Effector memory CD4-positive, alpha-beta T cell (primary cell): ENCODE measurements at places on chromosomes 5 and 9.
A peak's percentile ranks its signal among the peaks of the same experiment; 100 is the strongest.

DNA sequence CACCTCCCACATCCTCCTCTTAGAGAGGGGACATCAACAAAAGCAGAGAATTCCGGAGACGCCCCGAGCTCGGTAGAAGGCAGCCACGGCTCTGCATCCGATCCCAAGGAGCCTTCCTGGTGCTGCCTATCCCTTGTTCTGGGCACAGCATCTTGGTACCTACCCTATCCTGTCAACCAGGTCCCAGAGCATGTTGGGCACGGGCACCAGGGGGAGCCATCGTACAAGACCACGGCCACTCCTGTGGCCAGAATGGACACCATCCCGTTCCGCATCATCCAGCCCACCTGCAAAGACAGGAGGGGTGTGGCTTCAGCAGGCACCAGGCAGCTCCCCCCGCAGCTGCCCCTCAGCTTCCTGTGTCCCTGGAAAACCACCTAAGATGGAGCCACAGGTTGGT lies 62.7 kb upstream of the ZNF354A start:
- DNase-seq, result no peak

GRCh38 chr5:133779828-133780475 lies 167.6 kb upstream of the FSTL4 start:
- DNase-seq, result no peak

GRCh38 chr5:151595411-151595826 lies 4.3 kb upstream of the FAT2 start:
- no peak for DNase-seq

DNA sequence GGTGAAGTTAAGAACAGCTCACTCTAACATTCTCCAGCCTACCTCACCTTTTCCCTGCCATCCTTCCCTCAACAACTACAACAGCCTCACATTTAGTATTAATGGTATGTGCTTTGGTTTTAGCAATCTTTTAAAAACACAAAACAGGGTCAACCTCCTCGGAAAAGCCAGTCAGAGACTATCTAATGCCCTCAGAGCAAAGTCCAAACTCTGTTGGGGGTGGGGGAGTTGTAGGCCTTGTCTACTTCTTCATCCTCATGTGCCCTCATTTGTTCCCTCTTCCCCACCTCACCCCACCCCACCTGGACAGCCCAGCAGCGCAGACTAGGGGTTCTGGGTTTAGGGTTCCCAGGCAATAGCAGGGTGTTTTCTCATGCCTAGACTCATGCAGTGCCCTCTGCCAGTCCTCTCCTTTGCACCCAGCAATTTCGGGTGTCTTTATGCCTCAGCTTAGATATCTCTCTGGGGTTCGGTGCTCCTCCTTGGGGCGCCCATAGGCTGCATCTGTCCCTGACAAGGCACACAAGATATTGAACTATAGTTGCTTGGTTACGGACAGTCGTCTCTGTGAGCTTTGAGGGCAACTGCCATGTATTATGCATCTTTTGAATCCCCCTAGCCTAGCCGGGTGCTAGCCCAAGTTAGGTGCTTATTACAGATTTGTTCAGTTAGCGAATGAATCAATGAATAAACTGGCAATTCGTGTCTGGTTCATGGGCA lies 762 bp upstream of the TCOF1 start:
- DNase-seq, result no peak

DNA sequence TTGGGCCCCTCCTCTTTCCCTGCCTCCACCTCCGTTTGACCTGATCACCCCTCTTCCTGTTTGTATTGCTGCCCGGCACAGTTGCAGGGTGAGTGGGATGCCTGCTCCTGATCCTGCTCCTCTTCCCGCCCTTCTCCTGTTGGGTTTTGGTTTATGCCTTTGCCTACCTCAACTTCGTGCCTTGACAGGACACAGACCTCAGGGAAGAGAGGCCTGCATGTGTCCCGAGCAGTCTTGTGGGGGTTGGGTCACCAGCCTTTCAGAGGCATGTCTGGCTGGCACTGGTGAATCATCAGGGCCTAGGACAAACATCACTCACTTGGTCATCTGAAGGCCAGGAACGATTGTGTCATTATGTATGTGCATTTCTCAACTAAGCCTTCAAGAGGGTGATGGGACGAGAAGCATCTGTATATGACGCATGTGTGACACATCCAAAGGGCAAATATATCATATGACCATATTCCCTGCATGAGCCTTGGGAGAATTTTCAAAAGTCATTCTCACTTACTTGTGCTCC lies 56.9 kb downstream of the NPR3 start:
- DNase-seq, result no peak

- peak; percentile 27 for DNase-seq
Measured at GRCh38 chr5:177133853-177134696, 502 bp downstream of the NSD1 start.

DNA sequence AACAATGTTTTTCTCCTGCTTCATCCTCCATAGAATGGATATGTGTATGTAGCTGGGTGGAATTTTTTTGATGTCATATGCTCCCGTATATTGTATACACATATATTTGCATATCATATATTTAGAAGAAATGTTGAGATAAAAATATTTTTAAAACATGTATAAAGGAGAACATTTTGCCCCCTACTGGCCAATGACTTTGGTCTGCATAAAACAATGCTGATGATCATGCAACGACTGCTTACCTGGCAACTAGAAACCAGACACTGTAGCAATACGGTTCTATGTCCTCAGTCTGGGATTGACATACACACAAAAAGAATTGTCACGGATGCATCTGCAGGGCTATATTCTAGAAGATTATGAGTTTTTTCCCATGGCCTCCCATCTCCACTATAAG lies 503.6 kb downstream of the ELAVL2 start:
- DNase-seq, result no peak

DNA sequence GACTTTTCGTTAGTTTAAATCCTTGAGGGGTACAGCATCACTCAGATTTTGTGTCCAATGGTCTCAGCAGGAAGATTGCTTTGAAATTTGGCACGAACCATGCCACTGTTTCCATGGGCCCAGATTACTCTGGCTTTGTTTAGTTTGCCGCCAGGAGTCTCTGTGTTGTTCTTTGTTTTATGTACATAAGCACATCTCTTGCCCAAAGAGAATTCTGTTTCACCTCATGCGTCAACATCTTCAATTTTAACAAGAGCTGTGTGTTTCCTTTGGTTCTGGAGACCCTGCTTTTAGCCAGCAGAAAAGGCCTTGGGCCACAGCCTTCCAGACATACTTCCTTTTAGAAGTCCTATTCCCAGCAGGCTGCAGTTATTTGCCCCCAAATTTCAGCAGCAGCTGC lies 62.4 kb downstream of the TNPO1 start:
- no peak for DNase-seq

DNA sequence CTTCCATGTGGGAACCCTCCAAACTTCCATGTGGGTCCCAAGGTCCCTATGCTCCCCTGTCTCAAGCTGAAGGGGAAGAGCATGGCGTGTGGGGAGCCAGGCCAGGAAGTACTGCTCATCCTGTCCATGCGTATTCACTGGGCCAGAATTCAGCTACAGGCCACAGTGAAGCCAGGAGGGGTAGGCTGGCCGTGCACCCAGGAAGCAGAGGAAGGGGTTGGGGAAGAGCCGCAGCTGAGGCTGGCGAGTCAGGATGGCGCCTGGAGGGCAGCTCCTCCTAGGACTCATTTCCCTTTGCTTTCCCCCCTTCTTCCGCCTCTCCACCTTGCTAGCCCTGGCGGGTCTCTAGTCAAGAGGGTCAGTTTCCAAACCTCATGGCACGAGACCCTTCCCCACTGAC lies 57.4 kb downstream of the ROPN1L start:
- DNase-seq, result no peak

GRCh38 chr5:121988488-121988887 lies 26.7 kb downstream of the SRFBP1 start:
- DNase-seq, result no peak

GRCh38 chr9:91807643-91808246 lies 142.3 kb downstream of the ROR2 start:
- DNase-seq, result no peak

- no peak for DNase-seq
Measured at GRCh38 chr5:61274511-61274911, 57.5 kb upstream of the ZSWIM6 start.

- no peak for DNase-seq
Measured at GRCh38 chr9:98406469-98406868, 151.0 kb upstream of the TBC1D2 start.

GRCh38 chr9:122213589-122214413 lies 15.0 kb downstream of the LHX6 start:
- DNase-seq, result no peak

DNA sequence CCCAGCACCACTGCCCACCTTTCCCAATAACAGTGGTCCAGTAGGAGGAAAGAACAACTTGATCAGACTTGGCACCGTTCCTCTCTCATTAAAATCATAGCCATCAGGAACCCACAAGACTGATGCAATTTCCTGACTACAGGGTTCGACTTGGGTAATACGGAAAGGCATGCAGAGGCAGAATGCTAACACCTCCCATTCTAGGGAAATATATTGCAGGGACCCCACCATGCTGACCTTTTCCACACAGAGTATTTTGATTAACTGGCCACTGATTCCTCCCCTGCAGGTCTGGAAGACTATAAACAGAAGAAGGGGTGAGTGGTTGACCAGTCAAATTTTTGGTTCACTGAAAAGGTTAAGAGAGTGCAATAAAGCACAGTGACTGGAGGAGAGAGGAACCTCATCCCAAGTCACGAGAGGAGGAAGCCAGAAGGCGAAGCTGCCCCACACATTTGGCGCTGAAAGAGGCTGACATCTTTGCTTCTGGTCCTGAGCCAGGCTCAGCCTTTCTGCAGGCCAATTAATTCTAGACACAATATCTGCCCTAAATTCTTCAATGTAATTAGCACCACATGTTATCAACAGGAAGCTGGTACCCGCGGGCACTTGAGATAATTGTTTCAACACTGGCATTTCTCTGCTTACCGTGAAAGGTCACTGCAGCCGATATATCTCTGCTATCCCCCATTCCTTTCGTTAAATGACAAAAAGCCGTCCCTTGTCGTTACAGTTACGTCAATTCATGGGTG lies 64.7 kb upstream of the SPOCK1 start:
- DNase-seq, result no peak

GRCh38 chr5:143251946-143252345 lies 151.5 kb downstream of the NR3C1 start:
- no peak for DNase-seq

GRCh38 chr5:139275956-139276355 lies 17.6 kb upstream of the MATR3 start:
- no peak for DNase-seq

- no peak for DNase-seq
Measured at GRCh38 chr9:126704157-126704891, 90.6 kb downstream of the LMX1B start.

DNA sequence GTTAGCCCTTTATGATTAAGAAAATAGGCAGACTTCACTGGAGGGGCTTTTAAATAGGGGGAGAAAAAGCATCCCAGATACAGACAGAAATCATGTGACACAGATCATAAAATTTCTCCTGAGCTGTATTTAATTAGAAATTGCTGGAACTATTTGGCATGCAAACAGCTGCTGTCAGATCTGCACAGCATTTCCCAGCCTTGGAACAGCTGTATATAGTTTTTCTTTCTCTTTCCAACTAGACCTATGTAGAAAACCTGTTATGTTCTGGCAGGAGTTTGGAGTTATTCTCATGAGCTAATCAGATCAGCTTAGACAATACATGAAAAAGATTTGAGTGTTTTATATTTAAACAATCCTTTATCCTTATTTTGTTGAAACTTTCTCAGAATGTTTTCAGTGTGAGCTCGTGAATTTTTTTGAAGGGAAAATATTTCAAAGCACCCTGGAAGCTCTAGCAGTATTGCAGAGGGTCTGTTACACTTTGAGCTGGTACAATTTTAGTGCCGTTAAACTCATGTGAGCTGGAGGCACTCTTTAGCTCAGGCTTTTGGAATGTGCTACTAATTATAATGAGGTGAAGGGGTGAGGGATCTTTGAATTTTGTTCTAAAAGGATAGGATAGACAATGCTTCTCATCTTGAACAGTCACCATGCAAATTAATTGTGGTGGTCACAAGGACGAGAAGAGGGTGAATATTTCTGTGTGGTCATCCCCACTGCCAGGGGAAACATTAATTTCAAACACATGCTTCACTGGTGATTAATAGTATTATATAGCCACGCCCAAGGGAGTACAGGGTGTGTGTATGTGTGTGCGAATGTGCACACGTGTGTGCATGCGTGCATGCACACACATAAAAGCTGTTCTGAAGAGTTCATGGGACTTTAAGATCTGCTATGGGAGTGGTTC lies 239.4 kb upstream of the FBXL7 start:
- DNase-seq, result no peak

DNA sequence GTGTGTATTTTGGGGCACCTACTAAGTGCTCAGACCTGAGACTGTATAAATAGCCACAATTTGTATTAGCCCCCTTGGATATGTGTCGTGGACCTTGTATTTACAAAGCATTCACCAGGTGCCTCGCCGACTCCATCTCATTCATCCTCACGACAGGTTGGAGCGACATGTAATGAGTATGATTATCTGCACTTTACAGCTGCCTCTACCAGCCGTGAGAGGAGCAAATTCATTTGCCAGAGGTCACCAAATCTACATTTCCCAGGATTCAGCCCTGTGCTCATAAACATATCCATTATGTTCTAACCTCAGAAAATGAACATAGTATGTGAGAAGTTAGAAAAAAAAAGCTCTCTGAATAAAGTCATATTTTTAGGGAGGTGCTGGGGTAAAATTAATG lies 167.4 kb downstream of the ZDHHC21 start:
- no peak for DNase-seq

DNA sequence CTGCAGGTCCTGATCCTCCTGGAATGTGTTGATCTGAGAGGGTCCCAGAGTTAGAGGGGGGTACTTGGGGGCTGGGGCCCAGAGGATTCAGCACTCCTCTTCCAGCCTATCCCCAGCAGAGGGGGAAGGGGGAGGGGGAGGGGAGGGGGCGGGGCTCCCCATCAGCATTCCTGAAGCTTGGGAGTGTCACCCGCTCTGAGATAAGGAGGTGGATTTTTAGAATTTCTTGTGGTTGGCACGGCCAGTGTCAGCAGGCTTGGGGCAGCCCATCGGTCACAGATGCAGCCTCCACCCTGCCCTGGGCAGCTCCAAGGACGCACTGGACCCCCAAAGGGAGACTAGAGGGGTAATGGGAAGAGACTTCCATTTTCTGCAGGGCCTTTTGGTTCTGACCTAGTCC lies 5.3 kb downstream of the FGF18 start:
- DNase-seq, result no peak

DNA sequence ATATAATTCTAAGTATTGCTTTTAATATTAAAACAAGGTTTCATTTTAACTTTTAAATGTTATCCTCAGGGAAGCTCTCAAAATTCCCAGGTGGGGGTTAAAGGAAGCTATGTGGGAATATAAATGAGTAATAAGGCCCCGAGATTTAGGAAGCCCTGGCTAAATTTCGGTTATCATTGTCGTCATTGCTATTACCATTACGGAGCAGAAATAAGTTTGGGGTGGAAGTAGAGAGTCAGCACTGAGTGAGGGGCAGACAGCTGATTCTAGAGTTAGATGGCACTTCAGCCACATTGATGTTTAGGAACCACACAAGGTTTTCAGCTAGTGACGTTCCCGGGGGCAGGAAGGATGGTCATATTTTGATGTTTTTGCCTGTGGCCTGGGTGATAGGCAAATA lies 74.9 kb downstream of the NREP start:
- DNase-seq, result no peak

GRCh38 chr9:104779334-104779733 lies 15.4 kb downstream of the NIPSNAP3B start:
- DNase-seq, result no peak
